Stimulated activated CD4-positive, alpha-beta T cell treated with anti-CD3 and anti-CD28 coated beads, TNF-alpha, amount 100 ng/mL, for 48 hours (primary cell): ENCODE measurements at places on chromosomes 11 and 22.

DNA sequence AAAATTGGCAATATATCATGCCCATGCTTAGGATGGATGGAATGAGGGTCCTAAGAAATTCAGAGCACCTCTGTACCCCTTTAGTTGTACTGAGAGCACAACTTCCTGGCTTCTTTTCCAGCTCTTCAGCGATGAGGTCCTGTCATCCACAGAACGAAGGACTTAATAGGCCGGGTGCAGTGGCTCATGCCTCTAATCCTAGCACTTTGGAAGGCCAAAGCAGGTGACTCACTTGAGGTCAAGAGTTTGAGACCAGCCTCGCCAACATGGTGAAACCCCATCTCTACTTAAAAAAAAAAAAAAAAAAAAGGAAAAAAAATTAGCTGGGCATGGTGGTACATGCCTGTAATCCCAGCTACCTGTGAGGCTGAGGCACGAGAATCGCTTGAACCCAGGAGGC, 125.3 kb upstream of the BMAL1 start:
- no peak for DNase-seq

DNA sequence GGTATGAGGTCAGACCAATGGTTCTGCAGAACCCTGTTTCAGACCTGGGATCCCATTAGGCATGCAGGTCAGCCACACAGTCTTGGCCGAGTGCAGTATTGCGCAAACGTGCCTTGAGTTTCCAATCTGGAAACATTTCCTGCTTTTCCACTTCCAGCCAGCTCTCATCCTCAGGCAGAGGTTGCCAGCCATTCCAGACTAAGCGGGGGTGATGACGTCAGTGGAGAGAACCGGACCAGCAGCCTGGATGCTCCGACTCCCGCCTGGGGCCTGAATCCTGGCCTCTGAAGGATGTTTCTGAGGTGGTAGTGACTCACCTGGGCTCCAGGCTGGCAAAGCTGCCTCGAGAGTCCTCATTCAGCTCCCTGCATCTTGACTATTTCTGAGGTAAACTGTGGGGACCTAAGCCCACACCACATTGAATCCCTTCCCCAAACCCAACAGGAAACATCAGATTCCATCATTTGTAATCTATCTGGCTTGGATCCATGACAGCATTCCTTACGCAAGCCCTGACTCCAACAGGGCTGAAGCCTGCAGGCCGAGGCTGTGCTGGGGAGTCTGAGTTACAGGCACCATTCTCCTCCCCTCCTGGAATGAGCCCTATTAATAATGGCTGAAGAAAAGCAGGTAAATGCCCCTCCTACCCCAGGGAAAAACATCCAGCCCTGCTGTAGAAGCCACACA, 83.0 kb downstream of the ABTB2 start:
- DNase-seq, result no peak

DNA sequence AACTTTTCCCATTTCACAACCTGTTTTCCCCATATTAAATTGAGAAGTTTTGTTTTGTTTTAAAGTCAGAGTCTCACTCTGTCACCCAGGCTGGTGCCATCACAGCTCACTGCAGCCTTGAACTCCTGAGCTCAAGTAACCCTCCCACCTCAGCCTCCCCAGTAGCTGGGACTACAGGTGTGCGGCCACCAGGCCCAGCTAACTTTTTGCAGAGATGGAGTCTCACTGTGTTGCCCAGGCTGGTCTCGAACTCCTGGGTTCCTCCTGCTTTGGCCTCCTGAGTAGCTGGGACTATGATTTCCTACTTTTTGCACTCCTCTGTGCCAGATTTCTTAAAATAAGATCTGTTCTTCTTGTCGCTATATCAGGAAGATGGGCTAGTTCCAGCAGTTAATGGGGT, 44.9 kb downstream of the GNB1L start:
- no peak for DNase-seq

GRCh38 chr11:128725630-128726319, 31.9 kb downstream of the FLI1 start:
- DNase-seq, result no peak

DNA sequence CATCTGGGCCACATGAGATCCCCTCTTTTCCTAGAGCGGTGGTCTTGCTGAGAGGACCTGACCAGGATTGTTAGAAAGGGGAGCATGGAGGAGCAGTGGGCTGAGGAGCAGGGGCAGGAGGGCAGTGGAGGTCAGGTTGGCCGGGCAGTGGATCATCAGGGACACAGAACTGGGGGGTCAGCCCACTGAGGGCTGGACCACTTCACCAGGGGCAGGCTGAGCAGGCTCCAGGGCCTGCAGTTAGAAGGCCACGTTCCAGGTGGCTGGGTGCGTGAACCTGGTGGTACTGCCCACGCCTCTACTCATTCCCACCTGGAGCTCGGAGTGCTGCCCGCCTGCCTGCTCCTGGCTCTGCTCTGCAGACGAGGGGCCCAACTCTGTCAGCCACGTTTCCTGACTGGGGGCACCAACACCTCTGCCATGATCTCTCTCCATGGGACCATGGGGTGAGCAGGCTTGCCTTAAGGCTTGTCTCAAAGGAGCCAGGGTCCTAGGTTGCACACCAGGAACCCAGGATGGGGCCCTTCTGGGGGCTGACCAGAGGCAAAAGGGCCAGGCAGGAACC, 9.7 kb downstream of the MRGPRF start:
- DNase-seq, result no peak
